ENCODE measurements at places on chromosomes 12 and 14.
A peak's percentile ranks its signal among the peaks of the same experiment; 100 is the strongest.

DNA sequence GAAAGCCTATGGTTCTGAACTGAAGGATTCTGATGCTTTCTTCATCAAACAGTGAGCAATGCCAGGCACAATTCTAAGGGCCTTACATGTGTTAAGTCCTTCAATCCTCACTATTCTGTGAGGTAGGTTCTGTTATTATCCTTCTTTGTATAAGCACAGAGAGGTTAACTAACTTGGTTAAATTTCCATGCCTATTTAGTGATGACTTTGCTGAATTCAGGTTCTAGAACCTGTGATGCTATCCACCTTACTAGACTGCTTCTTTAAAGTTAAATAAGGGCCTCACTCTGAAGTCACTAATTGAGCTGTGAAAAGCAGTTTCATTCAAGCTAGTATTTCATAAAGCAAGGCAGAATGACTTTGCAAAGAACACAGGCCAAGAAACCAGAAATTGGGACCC is 138.9 kb upstream of the PARP11 start:
- no peak overlapping the region for H3K4me3 ChIP-seq
- H3K4me1 ChIP-seq: no peaks in the 10 kb centered on the region
- no peak for DNase-seq
- no peak overlapping the region for H3K27ac ChIP-seq

- H3K4me3 ChIP-seq: no peak overlapping the region
- no peaks in the 10 kb centered on the region for H3K4me1 ChIP-seq
- no peaks in the 10 kb centered on the region for H3K27me3 ChIP-seq
- no peaks in the 10 kb centered on the region for H3K36me3 ChIP-seq
- no peak overlapping the region for H3K27ac ChIP-seq
Measured at GRCh38 chr12:18421867-18422266, 160.5 kb downstream of the PIK3C2G start.

GRCh38 chr12:51653431-51653830 is 62.4 kb downstream of the SCN8A start:
- no peak overlapping the region for H3K27ac ChIP-seq
- H3K4me1 ChIP-seq: no peaks in the 10 kb centered on the region
- peaks cover 2% of the 10 kb centered on the region for H3K27me3 ChIP-seq
- no peak for DNase-seq
- H3K36me3 ChIP-seq: no peaks in the 10 kb centered on the region
- H3K4me3 ChIP-seq: no peak overlapping the region

GRCh38 chr14:72503696-72504368 is 390.1 kb downstream of the DPF3 start:
- H3K36me3 ChIP-seq: no peaks in the 10 kb centered on the region
- no peaks in the 10 kb centered on the region for H3K4me1 ChIP-seq
- H3K27ac ChIP-seq: no peak overlapping the region
- DNase-seq: no peak
- H3K4me3 ChIP-seq: no peak overlapping the region
- H3K27me3 ChIP-seq: peaks cover 1% of the 10 kb centered on the region

- H3K27me3 ChIP-seq: no peaks in the 10 kb centered on the region
- no peak overlapping the region for H3K4me3 ChIP-seq
- H3K36me3 ChIP-seq: no peaks in the 10 kb centered on the region
- peaks cover 24% of the 10 kb centered on the region for H3K4me1 ChIP-seq
Measured at GRCh38 chr12:6376870-6377666, 1.7 kb upstream of the SCNN1A start.

GRCh38 chr14:95254288-95254687 is 65.4 kb downstream of the CLMN start:
- DNase-seq: no peak
- no peak overlapping the region for H3K27ac ChIP-seq
- H3K4me3 ChIP-seq: no peak overlapping the region
- no peaks in the 10 kb centered on the region for H3K4me1 ChIP-seq

DNA sequence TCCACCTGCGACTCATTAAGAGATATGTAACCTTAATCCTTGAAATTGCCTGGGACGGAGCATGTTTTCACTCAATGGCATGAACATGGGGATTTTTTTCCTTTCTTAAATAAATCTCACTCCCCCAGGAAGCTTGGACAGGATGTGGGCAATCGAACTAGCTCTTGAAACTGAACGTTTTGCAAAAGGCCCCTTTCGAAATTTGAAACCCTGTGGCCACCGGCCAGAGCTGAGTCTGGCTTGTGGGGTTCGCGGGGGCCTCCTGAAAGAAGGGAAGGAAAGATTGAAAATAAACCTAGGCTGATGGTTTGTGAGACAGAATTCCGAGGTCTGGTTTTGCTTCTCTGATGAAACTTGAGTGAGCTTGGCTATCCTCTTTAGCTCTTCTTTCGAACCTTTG is 101.4 kb upstream of the RTL1 start:
- H3K4me1 ChIP-seq: no peaks in the 10 kb centered on the region
- H3K36me3 ChIP-seq: no peaks in the 10 kb centered on the region
- DNase-seq: peak; percentile 51
- no peak overlapping the region for H3K27ac ChIP-seq

DNA sequence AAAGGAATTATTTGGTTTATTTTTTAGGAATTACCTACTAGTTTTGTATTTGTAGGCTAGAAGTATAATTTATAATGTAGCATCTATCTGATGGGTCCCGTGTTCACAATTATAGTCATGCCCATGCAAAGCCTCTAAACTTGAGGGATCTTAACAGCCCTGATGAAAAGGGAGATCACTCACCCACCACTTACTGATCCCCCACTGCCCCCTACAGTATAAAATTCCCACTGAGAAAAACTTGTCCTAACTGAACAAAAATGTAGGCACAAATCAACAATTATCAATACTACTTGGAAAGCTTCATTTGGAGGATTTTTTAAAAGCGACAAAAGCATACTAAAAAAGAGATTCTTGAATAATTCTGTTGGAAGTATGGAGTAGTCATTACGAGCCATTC is 21.0 kb downstream of the WIF1 start:
- no peak for DNase-seq
- no peak overlapping the region for H3K27ac ChIP-seq
- no peak overlapping the region for H3K4me3 ChIP-seq

DNA sequence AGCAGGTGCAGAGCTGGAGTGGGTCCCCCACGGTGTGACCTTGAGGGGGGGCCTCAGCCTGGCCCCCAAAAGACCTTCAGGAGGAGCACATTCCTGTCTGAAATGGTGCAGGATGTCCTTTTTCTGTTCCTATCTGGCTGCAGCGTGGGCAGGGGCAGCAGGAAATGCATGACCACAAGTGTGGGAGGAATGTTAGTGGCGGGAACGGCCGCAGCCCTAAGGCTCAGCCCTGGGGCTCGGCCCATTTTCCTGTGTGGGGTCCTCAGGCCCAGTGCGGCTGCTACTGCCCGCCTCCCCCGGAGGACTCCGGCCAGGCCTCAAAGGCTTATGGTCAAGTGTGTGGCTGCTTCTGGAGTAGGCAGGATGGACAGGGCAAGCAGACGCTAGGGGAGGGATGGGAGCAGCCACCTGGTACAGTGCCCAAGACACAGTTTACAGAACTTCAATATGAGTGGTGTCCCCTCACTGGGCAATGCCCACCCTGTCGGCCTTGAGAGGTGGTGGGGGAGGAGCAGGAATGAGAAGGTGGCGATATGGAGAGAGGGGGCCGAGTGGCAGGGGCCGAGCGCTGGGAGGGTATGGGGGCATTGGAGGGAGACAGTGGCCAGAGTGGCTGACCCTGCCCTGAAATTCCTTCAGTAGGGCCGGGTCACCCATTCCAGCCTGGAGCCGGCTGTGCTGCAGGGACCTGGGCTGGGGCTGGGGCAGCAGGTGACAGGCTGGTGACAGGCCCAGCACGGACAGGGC is 137.4 kb downstream of the CALM1 start:
- H3K36me3 ChIP-seq: peaks cover 1% of the 10 kb centered on the region
- DNase-seq: no peak
- no peak overlapping the region for H3K27ac ChIP-seq

- H3K27me3 ChIP-seq: peaks cover 26% of the 10 kb centered on the region
- H3K27ac ChIP-seq: no peak overlapping the region
- DNase-seq: no peak
Measured at GRCh38 chr12:85275374-85275773, 4.6 kb upstream of the ALX1 start.

GRCh38 chr14:92549105-92549858 is 35.7 kb downstream of the RIN3 start:
- H3K27me3 ChIP-seq: no peaks in the 10 kb centered on the region
- no peaks in the 10 kb centered on the region for H3K4me1 ChIP-seq
- H3K4me3 ChIP-seq: no peak overlapping the region
- no peaks in the 10 kb centered on the region for H3K36me3 ChIP-seq
- H3K27ac ChIP-seq: peak overlapping the region; percentile 50

GRCh38 chr14:69945347-69945746 is 66.1 kb downstream of the SMOC1 start:
- no peaks in the 10 kb centered on the region for H3K4me1 ChIP-seq
- H3K36me3 ChIP-seq: no peaks in the 10 kb centered on the region
- no peak for DNase-seq
- H3K27ac ChIP-seq: no peak overlapping the region
- no peak overlapping the region for H3K4me3 ChIP-seq

GRCh38 chr14:23377573-23378563 is 1.0 kb downstream of the CMTM5 start:
- no peak for DNase-seq
- no peak overlapping the region for H3K4me3 ChIP-seq
- H3K27me3 ChIP-seq: peaks cover 5% of the 10 kb centered on the region
- H3K36me3 ChIP-seq: peaks cover 23% of the 10 kb centered on the region
- no peaks in the 10 kb centered on the region for H3K4me1 ChIP-seq
- no peak overlapping the region for H3K27ac ChIP-seq
